ENCODE measurements at places on chromosomes 7 and 10.

DNA sequence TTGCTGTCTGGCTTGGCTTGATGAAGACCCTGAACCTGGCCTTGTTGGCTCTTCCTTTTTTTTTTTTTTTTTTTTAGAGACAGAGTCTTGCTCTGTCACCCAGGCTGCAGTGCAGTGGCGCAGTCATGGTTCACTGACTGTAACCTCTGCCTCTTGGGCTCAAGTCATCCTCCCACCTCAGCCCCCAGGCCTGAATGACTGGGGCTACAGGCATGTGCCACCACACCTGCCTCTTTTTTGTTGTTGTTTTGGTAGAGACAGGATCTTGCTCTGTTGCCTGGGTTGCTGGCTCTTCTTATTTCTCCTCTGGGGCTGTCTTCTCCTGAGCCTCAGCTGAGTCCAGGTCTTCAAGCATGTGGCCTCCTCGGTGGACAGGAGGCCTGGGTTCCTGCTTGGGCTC is 44.7 kb downstream of the PRF1 start:
- no peak for DNase-seq

GRCh38 chr7:35727571-35727970 is 32.6 kb upstream of the HERPUD2 start:
- DNase-seq, result no peak

- no peak for DNase-seq
Observed at GRCh38 chr7:74027683-74028320, at the start of gene ELN. TSS of gene ELN (plus strand) at chr7:74028173. CDS start at chr7:74028188, 15 bp downstream.

GRCh38 chr10:98376485-98376884 is 38.5 kb downstream of the PYROXD2 start:
- no peak for DNase-seq

DNA sequence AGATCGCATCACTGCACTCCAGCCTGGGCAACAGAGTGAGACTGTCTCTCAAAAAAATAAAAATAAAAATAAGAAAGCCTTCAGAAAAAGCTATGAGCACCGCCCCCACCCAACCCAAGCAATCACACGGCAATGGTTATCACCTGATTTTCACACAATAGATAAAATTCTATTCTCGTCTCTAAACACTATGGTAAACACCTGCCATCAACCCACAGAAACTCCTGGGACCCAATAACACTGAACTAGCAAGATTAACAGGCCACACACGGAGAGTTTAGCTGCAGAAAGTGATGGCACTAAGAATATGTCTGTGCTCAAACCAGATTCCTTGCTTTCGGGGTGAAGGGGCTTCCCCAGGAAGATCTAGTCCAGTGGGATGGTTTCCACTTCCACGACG is 173.8 kb downstream of the DIP2C start:
- no peak for DNase-seq

Data from stimulated activated CD4-positive, alpha-beta T cell treated with anti-CD3 and anti-CD28 coated beads, Interleukin-1b, Interleukin-23, amount 100 ng/mL, for 1 hour (primary cell).